Activated CD4-positive, alpha-beta T cell treated with anti-CD3 and anti-CD28 coated beads, Interleukin-2, amount 50 U/mL, for 1 hour (primary cell): ENCODE measurements at places on chromosomes 11 and 22.

DNA sequence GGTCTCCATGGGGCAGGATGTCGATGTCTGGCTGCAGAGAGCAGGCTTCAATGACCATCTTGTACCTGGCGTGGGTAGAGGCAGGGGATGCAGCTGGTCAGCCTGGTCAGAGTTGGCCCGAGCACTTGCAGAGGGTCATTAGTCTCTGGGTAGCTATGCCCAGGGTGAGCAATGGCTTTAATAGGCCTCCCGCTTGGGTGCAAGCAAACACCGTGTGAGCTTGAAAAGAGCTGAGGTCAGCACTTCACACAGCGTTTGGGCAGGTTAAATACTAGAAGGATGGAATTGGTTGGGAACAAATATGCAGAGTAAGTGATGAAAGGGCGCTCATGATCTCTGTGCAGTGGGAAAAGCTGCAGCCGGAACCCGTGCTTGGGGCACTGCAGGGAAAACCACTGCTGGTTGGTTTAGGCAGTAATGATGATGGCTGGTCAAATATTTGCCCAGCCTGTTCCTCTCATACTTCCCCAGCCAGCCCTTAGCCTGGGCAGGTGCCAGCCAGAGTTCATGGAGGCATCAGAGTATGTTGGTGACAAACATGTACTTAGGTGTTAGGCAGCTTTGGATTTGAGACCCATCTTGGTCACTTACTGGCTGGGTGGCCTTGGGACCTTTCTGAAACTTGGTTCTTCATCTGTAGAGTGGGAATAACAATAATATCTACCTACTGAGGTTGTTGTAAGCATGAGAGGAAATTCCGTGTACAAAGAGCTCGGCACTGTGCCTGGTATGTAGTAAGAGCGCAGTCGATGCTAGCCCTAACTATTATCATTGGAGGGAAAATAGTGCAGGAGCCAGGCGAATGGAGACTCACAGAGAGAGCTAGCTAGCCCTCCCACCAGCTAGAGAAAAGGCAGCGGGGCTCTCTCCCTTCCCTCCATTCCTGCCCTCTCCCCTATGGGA is 25.2 kb upstream of the KCNJ11 start:
- DNase-seq = no peak

DNA sequence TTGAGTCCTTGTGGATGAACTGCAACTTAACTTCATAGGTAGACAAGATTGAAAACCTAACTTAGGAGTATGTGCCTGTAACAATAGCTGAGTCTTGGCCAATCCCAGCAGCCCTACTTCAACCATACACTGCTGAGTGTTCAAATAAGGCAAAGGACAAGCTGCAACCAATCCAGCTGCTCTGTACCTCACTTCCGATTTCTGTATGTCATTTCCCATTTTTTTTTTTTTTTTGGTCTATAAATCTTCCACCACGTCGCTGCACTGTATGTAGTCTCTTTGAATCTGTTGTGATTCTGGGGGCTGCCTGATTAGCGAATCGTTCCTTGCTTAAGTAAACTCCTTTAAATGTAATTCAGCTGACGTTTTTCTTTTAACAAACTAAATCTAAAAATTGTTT is 35.4 kb upstream of the FLI1 start:
- no peak for DNase-seq

GRCh38 chr22:50560034-50560433 is 2.7 kb downstream of the SYCE3 start:
- no peak for DNase-seq

GRCh38 chr11:120928627-120929026 is 95.3 kb upstream of the TBCEL start:
- DNase-seq = no peak

DNA sequence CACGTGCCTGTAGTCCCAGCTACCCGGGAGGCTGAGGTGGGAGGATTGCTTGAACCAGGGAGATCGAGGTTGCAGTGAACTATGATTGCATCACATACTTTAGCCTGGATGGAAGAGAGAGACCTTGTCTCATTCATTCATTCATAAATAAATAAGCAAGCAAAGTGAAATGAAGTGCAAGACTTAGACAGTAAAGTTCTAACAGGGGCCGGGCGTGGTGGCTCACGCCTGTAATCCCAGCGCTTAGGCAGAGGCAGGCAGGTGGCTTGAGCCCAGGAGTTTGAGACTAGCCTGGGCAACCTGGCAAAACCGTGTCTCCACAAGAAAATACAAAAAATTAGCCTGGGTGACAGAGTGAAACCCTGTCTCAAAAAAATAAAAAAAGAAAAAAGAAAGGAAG is 1.6 kb upstream of the ZNF280A start:
- DNase-seq = no peak
